ENCODE measurements at places on chromosomes 11 and 22.

- no peak for DNase-seq
These were observed 74.6 kb downstream of the ADM start for GRCh38 chr11:10379426-10379825.

- no peak for DNase-seq
These were observed 1.5 kb upstream of the EEF1G start for GRCh38 chr11:62575156-62575555.

GRCh38 chr22:41910050-41911000, 4.5 kb downstream of the SHISA8 start:
- no peak for DNase-seq

GRCh38 chr22:22684580-22685561, 40.5 kb downstream of the GGTLC2 start:
- DNase-seq, result no peak

DNA sequence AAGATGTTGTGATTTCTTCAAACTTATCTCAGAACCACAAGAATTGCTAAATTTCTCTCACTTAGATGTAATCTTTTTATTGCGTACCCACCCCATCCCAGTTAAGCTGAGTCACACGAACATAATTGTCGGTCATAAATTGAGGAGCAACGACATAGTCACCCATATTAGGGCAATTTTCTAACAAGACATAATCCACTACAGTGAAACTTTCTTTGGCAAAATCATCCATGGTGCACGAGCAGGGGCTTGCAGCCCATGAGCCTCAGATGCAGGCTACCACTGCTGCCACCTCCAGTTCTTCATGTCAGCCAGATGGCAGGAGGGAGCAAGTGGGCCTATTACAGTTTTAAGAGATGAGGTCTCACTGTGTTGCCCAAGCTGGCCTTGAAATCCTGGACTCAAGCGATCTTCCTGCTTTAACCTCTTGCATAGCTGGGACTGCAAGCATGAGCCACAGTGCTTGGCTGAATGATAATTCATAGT, 70.3 kb upstream of the GRK2 start:
- DNase-seq, result no peak

DNA sequence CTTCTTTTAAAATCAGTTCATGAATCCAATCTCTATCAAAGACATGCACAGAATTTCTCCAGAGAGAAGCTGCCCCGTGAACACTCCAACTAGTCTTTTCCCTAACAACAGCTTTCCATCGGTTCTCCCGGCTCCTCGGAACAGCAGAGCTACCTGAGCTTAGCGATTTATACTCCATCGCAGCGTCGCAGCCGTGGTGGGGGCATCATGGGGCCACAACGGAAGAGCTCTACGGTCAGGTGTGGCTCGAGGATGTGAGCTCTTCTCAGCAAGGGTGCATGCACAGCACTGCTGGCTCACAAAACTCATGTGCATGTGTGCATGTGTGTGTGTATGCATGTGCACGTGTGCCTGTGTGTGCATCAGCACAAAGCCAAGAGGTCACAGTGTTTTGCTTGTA, 11.7 kb upstream of the MOB2 start:
- no peak for DNase-seq

DNA sequence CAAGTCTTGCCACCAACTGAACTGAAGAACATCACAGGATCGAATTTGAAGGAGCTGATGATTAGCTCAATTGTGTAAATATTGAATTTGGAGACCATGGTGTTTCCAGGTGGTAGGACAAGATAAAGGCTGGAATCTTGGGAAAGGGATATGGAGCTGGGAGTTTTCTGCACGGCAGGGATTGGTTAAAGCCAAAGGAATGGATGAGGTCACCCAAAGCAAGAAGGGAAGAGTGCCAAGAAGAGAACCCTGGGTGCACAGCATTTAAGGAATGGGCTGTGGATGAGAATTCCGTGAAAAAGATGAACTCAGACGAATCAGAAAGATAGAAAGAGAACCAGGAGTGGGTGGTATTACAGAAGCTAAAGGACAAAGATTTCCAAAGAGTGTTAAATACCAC, 29.4 kb upstream of the RRAS2 start:
- no peak for DNase-seq

DNA sequence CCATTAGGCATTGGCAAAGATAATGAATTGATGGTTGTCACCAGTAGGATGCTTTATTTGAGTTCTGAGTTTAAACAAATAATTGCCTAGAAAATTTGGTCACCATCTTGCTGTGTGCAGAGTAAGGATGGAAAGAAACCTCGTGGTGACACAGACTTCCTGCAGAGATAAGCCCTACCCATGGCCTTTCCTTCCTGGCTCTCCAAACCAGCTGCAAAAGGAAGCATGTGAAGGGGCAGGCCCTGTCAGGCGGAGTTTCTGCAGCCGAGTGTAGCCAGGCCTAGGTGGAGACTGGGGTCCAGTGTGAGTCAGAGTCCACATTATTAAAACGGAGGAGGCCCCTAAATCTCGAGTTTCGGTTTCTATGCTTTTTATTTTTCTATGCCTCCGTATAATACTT, 83.1 kb upstream of the ADSL start:
- DNase-seq, result no peak

Measured in cortex of kidney (tissue), 1 donor.